ENCODE measurements at places on chromosomes 2 and 18.

DNA sequence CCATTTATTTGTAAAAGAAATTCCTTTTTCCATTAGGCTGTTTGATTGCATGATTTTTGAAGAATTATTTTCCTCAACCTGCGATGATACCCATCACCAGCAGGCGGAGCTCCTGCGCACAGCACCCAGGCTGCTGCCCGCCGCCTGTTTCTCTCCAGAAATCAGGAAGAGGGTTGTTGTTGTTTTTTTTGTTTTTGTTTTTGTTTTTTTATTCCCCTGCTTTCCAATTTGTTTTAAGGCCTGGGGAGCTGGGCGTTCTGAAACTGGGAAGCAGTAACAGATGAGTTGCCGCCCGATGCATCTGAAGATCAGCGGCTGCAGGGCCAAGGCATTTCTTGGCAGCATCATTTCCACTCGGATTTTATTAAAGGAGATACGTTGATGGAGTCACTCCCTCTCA is 132.1 kb downstream of the MBP start:
- DNase-seq = no peak

GRCh38 chr2:55168221-55169154 is 63.6 kb downstream of the CLHC1 start:
- peak; percentile 42 for DNase-seq

DNA sequence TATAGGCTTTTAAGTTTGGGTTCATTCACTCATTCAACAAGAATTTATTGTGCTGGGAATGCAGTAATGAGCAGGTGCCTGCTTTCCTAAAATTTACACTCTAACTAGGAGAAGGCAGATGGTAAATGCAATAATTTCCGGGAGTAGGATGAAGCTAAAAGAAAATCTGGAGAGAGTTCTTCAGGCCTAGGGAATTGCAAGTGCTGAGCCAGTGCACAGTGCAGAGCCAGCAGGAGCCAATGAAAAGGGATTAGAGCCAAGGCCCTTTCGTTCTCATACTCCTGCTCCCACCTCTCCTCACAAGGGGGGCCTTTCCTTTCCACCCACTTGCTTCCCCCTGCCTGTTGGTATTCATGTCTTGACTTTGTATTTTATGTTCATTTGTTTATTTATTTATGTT is 55.1 kb downstream of the CFAP221 start:
- DNase-seq = no peak

DNA sequence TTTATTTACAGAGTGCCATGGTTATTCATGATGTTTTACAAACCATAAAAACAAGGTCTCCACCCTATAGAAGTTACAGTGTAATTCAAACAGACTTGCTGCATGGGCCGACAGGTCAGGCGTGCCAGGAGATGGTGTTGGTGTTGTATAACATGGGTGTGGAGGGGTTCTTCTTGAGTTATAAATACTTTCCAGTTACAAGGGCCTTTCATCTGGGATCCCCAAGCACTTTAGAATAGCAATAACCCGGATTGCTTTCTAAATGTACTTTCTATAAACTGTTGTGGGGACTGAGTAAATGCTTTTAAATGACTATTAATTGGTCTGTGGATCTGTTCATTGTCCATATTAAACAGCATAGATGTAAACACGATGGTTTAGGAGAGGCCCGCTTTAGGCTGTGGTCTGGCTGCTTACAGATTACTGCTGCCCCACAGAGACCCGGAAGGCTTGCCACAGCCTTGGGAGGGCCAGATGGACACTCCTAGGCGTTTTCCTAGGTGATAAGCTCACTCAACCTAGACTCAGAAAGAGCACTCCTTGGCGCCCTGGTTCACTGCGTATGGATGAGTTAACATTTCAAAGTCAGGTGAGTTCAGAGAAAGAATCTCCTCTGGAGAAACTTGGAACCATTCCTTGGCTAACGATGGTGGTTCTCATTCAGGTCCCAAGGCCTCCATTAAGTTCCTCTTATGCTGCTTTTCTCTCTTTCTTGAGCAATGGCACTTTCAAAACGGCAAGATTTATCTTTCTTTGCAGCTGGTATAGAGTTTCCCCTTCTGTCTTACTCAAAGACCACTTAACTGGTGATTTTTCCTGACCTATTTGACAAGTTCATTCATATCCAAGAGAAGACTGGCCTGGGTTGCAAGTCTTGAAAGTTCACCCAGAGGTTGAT is 3.6 kb upstream of the KIAA2012 start:
- DNase-seq = no peak

- DNase-seq = no peak
Observed at GRCh38 chr2:177545143-177545542, 152.6 kb downstream of the AGPS start.

DNA sequence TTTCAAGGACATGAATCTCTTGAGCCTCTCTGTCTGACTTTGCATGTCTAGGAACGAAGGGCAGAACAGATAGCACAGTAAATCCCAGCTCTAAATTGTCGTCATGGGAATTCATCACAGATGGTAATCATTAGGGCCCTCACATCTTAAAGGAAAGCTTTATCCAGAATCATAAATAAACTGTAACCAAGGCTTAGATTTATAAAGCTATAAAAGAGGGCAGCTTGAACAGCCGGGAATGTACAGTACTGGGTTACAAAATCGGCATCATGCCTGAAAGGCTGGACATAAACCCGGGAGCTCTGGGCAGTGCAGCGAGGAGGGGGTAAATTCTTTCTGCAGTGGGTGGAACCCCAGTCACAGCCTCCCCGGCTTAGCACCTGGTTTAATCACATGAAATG is 144.4 kb downstream of the GFPT1 start:
- no peak for DNase-seq

DNA sequence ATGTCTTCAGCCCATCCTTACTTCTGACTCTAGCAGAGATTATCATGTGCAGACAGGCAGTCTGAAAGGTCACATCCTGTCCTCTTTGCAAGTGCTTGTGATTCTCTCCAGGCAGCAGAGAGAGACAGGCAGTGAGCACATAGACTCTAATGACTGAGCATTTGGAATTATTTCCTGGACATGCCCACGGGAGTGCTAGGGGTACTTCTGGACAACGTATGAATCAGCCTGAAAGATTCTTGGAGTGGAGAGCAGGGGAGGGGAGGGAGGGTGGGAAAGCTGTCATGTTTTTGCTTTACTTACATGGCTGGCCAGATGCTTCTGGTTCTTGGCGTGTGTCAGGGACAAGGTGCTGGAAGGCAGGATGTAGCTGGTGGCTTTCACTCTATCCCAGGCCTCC is 150.6 kb downstream of the RIF1 start:
- DNase-seq = peak; percentile 41

- no peak for DNase-seq
Observed at GRCh38 chr18:74492259-74492658, 3.9 kb upstream of the CNDP2 start.

DNA sequence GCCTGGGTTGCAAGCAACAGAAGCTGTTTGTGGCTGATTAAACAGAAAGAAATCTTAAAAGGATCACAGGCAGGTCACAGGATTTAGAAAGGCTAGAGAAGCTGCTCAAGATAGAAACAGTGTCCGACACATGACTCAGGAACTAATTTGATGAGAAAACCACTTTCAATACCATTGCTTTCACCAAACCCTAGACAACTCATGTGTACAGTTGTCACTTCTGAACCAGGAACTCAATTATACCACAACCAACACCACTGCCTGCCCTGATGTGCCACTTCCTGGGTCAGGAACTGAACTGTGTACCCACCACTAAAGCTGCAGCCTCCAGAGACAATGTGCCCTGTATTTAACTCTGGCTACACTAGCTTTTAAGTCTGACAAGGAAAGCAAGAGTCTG is 56.0 kb downstream of the TMEM247 start:
- no peak for DNase-seq

DNA sequence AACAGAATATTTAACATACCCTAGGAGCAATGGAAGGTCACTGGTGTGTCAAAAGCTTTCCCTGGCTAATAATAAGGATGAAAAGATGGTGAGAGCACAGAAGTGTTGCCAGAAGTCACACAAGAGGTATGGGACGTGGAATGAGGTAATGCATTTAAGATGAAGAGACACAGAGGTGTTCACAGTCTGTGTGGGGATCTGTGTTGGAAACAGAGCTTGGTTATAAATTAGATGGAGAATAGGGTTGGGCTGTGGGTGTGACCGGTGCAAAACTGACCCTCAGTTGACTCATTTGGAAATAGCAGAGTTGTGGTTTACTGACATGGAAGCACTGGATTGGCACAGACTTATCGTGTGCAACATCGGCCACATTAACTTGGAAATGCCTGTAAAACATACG is 372.5 kb downstream of the SATB2 start:
- no peak for DNase-seq

GRCh38 chr18:73950116-73950700 is 197.4 kb downstream of the FBXO15 start:
- DNase-seq = no peak

DNA sequence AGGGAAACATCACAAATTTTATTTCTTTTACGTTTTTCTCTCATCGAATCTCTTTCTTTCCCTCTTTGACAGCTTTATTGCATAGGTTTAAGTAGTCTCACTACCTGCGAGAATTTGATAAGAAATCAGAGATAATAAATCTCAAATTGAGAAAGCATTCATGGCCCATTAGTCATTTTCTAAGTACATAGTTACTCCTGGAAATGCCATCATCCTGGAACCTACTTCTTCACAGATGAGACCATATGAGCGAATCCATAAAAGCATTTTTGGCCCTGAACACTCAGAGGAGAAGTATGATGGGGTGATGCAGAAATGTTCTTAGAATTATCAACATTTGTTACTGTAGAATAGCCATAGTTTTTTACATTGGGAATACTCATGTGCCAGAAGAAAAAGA is 138.0 kb upstream of the ARHGAP28 start:
- no peak for DNase-seq

GRCh38 chr2:32743480-32744236 is 115.8 kb downstream of the TTC27 start:
- no peak for DNase-seq

DNA sequence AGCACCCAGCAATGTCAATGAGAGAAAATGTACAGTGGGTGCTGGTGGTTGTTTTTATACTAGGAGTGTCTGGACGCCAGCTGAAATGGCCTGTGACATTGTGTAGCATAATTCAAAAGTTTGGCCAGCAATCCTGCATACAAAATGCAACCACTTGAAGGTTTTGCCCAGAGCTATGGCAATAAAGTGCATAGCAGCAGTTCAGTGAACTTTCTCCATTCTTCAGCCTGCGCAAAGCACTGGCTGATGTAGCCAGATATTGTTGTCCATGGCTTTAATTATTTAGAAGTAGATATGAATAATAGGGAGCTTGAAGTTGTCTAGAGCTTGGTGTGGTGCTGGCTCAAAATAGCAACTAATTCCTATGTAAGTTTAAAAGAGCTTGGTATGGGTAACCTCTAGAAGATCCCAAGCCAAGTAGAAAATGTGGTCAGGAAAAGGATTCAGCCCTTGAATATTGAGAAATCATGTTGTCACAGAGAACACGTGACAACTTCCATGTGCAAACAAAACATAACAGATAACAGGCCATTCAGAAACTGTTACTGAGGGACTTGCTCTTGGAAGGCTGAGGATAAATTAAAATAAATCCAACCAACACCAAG is 33.3 kb upstream of the PGAP1 start:
- DNase-seq = no peak

GRCh38 chr2:30990671-30991070 is 147.6 kb downstream of the GALNT14 start:
- DNase-seq = no peak

DNA sequence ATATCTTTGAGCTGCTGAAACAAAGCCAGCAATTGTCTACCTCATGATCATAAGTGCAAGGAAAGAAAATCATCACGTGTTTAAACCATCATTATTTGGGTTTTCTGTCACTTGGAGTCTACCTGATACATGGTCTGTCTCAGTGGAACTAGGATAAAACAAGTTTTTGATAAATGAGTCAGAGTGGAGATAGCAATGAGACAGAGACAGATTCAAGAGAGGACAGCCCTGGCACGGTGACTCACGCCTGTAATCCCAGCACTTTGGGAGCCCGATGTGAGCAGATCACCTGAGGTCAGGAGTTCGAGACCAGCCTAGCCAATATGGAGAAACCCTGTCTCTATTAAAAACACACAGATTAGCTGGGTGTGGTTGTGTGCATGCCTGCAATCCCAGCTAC is 93.8 kb downstream of the PMAIP1 start:
- no peak for DNase-seq

DNA sequence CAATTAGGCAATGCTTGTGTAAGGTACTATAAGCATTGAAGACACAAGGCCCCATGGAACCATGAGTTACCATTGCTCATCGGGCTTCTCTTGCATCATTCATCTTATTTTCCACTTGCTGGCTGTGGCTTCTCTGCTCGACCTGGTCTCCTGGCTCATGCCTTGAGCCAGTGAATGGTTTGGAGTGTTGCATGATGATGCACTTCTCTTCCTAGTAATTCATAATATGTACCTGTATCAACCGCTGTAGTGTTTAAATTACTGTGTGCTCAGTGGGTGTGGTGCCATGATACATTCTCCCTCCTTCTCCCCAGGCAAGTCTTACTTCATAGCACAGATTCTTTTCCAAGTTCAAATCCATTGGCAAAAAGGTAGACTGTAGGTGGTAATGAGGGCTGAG is 66.8 kb downstream of the ABCA12 start:
- DNase-seq = no peak

DNA sequence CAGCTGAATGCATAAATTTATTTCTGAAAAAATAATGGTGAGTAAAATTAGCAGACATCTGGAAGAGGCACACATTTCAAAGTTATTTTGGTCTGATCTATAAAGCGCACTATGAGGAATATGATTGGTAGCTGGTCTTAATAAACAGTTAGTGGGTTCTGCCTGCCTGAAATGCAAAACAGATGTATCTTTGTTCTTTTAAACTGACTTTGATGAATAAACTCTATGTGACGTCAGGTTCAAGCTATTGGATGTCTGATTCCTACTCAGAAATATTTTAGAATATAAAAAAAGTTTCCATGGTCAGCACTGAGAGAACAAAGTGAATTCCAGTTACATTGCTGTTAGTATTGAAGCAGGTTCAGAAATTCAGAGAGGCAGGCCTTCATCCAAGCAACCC is 136.4 kb downstream of the TPGS2 start:
- no peak for DNase-seq

GRCh38 chr2:204019572-204020501 is 83.3 kb downstream of the ICOS start:
- no peak for DNase-seq

DNA sequence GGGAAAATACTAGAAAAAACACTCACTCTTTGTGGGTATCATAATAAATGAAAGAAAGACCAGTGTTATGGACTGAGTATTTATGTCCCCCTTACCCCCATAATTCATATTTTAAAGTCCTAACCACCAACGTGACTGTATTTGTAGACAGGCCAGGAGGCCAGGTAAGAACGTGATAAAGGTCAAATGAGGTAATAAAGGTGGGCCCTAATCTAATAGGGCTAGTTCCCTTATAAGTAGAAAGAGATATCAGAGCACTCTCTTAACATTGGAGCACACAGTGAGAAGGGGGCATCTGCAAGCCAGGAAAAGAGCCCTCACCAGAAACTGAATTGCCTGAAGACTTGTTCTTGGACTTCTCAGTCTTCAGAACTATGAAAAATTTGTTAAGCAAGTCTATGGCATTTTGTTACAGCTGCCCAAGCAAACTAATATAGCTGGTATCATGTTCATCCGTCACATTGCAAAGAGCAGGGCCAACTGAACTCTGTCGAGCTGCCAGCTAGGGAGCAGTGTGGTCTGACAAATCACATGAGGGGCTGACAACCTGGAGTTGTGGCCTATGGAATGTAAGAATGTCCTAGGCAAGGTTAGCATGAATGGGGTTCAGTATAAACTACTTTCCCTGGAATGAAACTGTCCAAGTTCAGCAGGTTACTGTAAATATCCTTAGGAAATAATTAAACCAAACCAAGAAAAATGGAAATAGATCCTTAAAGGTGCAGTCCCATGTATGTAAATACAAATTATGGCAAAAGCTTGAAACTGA is 280.9 kb downstream of the ZNF385B start:
- peak; percentile 36 for DNase-seq

GRCh38 chr2:160747501-160748170 is 254.0 kb upstream of the RBMS1 start:
- DNase-seq = no peak

All from heart left ventricle (tissue), 16 donors.